Bladder microvascular endothelial cell (primary cell): ENCODE measurements at places on chromosomes 3 and 15. TPM values are rescaled to one million over a fixed set of nuclear protein-coding genes. Genes with fewer than 3 reads are reported as not detected.

RETNLB gene
- total RNA-seq, result not detected in 2 replicates

LRTM1 gene
- not detected in 2 replicates for total RNA-seq

SI gene
- not detected in 2 replicates for total RNA-seq

PRSS50 gene
- total RNA-seq, result not detected in 2 replicates

GRIP2 gene
- under 0.01 TPM in 1 of 2 replicates, not detected in the other for total RNA-seq

SRGAP3 gene
- total RNA-seq, result under 0.01 and 29.1 TPM in 2 replicates

ASB14 gene
- total RNA-seq, result not detected in 2 replicates

GABRB3 gene
- total RNA-seq, result under 0.01 TPM in 1 of 2 replicates, not detected in the other

FILIP1L gene
- total RNA-seq, result 18.9 and 104 TPM in 2 replicates

RBP2 gene
- not detected in 2 replicates for total RNA-seq

CHRNA3 gene
- total RNA-seq, result not detected in 2 replicates

GTF2E1 gene
- total RNA-seq, result 24.3 and 41.5 TPM in 2 replicates

TIGIT gene
- not detected in 2 replicates for total RNA-seq

DNAH12 gene
- total RNA-seq, result under 0.01 and 0.16 TPM in 2 replicates

CFAP91 gene
- 0.38 TPM in 1 of 2 replicates, not detected in the other for total RNA-seq

KBTBD13 gene
- under 0.01 TPM in 1 of 2 replicates, not detected in the other for total RNA-seq

PODXL2 gene
- total RNA-seq, result 1.1 and 5.3 TPM in 2 replicates

RNU5B-1 gene
- total RNA-seq, result not detected in 2 replicates

TMEM44 gene
- total RNA-seq, result 62.2 and 67.8 TPM in 2 replicates

NR2F2 gene
- 5.8 and 23.0 TPM in 2 replicates for total RNA-seq

FAM81A gene
- under 0.01 and 0.06 TPM in 2 replicates for total RNA-seq

WDR76 gene
- 11.0 and 13.4 TPM in 2 replicates for total RNA-seq

SLC15A2 gene
- total RNA-seq, result under 0.01 and 0.31 TPM in 2 replicates

STAB1 gene
- 173 and 482 TPM in 2 replicates for total RNA-seq

ABHD17C gene
- 2.4 and 7.5 TPM in 2 replicates for total RNA-seq

TIMP4 gene
- total RNA-seq, result 0.82 and 0.97 TPM in 2 replicates

TGM4 gene
- 0.06 TPM in 1 of 2 replicates, not detected in the other for total RNA-seq

IL17RD gene
- 0.25 and 0.49 TPM in 2 replicates for total RNA-seq

FOXB1 gene
- not detected in 2 replicates for total RNA-seq

CCR9 gene
- total RNA-seq, result not detected in 2 replicates

CRYGS gene
- total RNA-seq, result 0.49 and 2.4 TPM in 2 replicates

FBN1 gene
- 88.4 and 123 TPM in 2 replicates for total RNA-seq
